Activated CD4-positive, alpha-beta T cell treated with anti-CD3 and anti-CD28 coated beads, Interleukin-2, amount 50 U/mL, for 24 hours (primary cell): ENCODE measurements at places on chromosomes 13 and 19.

DNA sequence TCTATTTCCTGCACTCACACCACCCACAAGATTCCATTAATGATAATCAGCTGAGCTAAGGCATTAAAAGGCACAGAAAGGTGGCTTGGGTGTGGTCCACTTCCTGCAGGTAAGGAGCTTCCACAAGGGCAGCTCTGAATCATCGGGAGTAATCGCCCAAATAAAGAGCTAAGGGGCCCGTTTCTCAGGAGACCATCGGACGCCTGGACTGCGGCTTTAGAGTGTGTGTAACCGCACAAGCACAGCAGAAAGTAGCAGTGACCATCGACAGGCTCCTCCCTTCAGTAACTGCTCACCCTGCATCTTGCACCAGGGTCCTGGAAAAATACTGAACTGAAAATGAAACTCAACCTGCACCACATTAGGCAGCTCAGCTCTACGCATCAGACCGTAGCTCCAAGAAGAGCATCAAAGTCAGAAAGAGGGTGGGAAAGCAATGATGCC is 6.0 kb downstream of the STK24 start:
- no peak for DNase-seq

DNA sequence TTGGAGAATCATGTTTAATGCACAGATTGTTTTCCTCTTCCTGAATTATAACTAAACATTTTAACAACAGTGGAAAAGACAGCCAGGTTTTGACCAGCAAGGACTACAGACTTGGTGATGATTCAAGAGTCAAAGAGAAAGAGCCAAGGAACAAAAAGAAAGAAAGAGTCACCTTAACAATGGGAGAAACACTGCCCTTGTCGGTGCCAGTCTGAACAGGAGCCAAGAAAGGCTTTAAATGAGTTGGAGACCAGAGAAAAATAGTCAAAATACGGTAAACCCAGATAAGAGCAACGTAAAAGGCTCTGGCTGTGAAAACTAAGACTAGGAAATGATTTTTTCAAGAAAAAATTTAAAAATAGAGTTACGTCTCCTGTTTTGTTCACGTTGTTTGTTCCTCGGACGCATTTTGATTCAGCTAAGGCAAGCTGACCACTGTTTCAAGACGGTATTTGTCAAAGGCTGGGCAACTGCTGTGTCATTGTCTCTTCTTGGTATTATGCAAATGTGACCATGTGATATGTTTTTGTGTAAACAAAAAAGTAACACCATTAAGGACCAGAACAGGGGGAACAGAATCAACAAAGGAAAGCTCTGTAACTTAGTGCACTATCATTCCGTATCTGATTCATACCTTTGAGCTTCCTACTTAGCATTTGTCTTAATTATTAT is 634.5 kb downstream of the LIG4 start:
- DNase-seq, result no peak

DNA sequence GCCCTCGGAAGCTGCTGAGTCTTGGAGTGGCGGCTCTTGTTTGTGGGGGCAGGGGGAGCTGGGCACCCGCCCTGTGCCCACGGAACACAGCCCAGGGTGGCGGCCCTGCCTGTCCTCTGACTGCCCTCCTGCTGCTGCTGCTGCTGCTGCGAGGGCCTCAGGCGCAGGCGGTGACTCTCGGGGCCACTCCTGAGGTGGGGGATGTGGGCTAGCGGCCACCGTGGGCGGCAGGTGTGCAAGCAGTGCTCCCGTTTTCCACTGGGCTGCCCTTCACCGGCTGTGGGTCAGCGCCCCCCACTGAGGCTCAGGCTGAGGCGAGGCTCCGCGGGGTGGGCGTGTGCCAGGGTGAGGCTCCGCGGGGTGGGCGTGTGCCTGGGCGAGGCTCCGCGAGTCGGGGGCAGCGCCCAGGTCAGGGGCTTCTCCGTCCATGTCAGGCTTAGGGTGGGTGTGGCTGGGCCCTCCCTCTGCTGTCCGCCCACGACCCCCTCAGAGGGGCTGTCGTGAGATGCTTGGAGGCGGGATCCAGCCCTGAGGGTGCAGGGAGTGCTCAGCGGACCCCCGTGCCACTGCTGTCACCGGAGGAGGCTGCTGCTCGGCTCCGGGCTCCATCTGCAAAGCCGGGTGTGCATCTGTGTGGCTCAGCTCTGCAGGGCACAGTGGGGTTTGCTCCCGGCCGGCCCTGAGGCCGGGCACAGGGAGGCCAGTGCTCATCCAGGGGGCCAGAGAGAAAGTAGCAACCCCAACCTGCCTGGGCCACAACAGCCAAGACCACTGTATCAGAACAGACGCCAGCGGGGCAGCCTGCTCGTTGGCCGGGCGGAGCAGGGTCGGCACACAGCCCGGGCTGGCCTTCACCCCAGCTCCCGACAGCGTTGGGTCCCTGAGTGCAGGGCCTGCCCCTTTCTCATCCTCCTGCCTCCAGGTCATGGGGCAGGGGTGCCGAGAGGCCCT is 14.5 kb downstream of the CSNK1G2 start:
- no peak for DNase-seq

GRCh38 chr19:24057144-24057543 is 29.8 kb upstream of the ZNF254 start:
- DNase-seq, result no peak

DNA sequence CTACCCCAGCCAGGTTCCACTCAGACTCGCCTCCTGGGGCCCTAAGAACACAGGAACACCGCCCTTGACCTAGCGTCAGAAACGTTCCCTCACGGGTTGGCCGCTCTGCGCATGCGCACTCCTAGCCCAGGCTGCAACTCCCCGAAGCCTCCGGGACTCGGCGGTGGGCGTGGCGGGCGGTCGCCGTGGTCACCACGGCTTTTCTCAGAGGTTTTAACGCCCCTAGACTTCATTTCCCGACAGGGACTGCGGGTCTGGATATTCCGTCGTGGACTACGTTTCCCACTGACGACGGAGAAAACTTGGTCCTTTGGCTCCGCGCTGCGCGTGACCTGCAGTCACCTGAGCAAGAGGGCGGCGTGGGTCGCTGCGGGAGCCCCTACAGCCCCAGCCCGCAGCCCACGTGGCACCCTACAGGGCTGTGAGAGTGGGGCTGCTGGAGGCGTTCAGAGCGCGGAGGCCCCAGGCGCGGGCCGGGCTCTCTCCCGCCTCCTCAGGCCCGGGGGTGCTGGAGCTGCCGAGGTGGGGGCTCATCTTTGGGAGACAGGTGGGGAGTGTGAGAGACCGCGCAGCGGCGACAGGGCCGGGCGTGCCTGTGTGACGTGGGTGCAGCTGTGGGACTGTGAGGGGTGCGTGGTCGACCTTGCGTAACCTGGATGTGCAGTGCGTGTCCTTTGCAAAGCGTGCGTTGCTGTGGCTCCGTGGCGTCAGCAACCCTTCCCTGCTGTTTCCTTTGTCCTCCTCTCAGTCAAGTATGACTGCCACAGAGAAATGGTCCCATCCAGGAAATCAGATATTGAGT is 38.0 kb upstream of the ZNF573 start:
- peak; percentile 10 for DNase-seq

GRCh38 chr13:30268673-30269072 is 38.7 kb downstream of the KATNAL1 start:
- DNase-seq, result no peak

GRCh38 chr19:3073931-3074595 is 11.8 kb upstream of the TLE5 start:
- DNase-seq, result no peak

- no peak for DNase-seq
These were observed 54.7 kb upstream of the GAS6 start for GRCh38 chr13:113918580-113918979.

GRCh38 chr13:69109891-69110525 is 997.6 kb upstream of the ATXN8OS start:
- no peak for DNase-seq

DNA sequence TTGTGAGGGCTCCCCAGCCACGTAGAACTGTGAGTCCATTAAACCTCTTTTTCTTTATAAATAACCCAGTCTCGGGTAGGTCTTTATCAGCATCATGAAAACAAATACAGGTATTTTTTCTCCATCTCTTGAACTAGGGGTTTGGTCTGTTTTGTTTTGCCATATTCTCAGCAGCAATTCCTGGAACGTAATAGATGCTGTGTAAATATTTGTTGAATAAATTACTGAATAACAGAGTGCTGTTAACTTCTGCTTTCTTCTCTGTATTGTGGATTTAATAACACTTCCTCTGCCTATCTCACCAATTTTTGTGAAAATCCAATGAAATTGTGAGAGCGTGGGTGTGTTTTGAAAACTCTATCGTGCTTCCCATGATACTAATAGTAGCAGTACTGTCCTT is 429.4 kb downstream of the DCT start:
- DNase-seq, result no peak

- DNase-seq, result no peak
These were observed 82.0 kb downstream of the FRY start for GRCh38 chr13:32113532-32113931.

- DNase-seq, result peak; percentile 35
These were observed 8.8 kb downstream of the ALOX5AP start for GRCh38 chr13:30744056-30744680.

GRCh38 chr13:90793261-90793820 is 554.1 kb upstream of the MIR17HG start:
- DNase-seq, result no peak

GRCh38 chr13:113080901-113081521 is 24.6 kb upstream of the F7 start:
- DNase-seq, result no peak

GRCh38 chr13:65789815-65790214 is 1440.3 kb downstream of the PCDH9 start:
- DNase-seq, result no peak

- DNase-seq, result no peak
These were observed 5.3 kb downstream of the FGF21 start for GRCh38 chr19:48760504-48761205.

DNA sequence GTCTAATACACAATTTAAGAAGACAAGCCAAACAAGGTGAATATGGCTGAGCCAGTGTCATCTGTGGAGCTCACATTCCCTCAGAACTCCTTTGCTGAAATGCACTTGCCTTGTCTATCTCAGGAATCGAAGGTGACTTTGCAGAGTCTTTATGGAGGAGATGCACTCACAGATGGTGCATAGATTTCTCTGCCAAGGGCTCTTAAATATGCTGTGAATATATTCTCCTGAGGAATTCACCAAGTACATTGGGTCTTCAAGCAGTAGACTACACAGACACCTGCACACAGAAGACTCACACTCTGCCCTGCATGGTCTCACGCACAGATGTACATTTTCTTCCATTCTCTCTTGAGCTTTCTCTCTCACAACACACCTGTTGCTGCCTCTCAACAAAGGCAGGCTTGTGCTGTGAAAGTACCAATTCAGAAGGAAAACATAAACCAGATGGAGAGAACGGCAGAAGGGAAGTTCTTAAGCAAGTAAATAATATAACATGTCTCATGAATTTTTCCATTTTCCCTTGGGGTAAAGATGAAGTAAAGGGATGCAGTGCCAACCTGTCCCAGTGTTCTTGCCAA is 174.7 kb downstream of the DLEU7 start:
- no peak for DNase-seq

DNA sequence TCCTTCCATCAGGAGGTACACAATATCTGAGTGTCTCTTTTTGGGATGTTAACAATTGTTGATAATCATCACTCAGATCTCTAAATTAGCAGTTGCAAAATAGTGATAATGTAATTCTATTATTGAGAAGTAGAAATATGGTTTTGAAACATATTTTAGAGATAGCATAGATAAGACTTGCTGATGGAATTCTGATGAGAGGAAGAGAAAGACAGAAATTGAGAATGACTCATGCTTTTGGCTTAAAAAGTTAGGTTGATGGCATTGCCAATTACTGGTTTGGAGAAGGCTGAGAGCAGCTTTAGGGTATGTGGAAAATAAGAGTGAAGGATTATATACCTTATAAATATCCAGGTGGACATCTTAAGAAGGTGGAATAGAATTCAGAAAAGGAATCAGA is 106.4 kb upstream of the EDNRB start:
- no peak for DNase-seq

DNA sequence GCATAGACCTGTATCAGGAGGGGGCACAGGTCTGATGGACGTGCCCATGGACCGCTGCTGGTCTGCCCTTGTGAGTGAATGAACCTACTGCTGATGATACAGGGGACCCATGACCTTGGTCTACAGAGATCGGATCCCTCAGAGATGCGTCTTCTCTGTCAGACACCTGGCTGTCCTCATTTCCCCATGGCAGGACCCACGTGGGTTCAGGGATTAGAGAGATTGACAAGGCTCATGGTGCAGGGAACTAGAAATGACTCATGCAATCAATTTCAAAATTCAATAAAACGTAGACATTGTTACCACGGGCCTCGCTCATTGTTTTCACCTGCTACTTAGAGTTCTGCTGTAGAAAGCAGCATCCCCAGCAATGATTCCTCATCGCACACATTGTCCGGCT is 962 bp upstream of the TPRX1 start:
- no peak for DNase-seq

GRCh38 chr13:23592596-23592995 is 22.4 kb downstream of the TNFRSF19 start:
- no peak for DNase-seq

DNA sequence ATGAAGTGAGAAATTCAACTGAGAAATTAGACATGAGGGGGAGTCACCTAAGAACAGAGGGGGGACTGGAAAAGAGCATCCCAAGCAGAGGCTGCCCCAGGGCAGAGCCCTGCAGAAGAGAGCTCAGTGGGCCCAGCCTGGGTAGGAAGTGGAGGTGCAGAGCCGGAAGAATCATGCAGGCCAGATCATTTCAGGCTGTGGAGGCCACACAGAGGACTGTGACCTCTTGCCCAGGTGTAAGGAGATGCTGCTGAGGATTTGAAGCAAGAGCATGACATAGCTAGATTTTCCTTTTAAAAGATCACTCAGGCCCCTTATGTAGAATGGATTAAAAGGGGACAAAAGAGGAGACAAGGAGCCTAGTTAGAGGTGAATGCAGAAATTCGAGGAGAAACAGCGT is 63.9 kb upstream of the SPATA13 start:
- DNase-seq, result no peak

DNA sequence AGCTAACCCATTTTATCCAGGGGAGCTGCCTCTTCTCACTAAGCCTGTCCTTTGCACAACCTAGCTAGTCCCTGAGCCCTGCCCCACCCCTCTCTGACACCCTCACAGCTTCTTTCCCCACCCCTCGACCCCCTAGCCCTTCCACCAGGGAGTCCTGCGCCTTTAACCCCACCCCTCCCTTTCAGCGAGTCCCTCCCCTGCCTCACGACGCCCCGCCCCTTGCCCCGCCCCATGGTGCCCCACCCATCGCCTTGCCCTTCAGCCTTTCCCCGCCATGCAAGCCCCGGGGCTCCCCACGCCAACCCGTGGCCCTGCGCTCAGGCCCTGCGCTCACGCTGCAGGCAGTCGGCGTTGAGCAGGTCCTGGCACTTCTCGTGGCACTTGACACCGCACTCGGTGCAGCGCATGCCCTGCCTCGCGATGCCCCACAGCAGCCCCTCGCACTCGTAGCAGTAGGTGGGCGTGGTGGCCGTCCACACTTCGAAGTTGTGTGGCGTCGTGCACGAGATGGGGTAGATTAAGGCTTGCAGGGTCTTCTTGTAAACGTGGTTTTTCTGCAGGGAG is 40.0 kb downstream of the UNC13A start:
- no peak for DNase-seq

DNA sequence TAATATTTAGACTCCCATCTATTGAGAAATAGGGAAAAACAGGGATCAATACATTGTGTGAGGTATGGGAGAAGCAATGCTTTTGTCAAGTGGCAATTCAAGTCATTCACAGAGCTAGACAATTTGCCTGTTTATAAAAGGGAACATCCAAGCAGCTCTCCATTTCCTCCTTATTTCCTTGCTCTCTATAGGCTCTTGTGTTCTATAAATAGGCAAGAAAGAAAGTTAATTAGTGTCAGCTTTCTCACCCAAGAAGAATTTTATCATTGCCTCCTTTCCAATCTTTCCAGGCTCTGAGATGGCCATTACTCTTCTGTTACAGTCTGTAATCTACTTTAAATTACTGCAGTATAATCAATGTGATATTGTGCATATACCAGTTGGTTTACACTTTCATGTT is 199.9 kb downstream of the LHFPL6 start:
- DNase-seq, result no peak
